GM06990 (cell line): ENCODE measurements at places on chromosomes 5 and 9.

DNA sequence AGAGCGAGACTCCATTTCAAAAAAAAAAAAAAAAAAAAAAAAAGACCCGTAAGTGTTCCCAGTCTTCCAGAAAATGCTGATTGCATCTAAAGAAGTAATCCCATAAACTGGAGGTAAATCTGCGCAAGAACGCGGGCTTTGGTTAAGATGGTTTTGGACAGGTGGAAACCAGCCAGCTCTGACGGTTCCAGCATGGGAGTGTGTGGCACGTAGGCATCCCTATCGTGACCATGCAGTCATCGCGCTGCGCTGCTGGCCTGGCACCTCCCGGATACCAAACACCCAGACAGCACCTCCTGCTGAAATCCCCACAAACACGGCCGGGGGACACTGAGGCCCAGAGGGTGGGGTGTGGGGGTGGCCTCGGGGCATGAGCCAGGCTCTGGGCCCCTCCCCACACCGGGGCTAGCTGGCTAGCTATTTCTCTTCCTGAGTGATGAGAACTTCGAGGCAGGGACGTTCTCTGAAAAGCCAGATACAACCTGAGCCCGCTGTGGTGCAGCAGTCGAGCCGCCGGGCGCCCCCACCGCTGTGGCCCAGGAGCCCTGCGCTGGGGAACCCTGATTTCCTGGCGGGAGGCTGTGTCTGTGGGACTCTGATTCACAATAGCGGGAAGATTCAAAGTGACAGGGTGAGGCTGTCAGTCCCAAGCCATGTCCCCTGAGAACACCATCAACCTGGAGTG, 32.2 kb upstream of the NOTCH1 start:
- DNase-seq: no peak

DNA sequence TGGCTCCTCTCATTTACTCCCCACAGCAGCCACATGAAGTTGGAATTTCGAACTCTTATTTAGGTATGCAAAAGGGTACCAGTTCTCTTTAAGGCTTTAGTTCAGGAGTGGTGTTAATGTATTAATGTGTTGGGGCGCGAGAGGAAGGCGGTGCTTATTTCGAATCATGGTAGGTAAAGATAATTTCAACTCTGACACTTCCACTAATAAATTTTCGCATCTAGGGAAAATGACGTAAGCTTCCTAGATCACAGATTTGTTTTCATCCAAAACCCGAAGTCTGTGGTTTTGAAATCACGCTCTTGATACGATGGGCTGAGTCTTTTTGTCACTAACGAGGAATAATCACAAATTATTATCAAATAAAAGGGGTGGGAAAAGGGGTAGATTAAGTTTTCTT, 681 bp downstream of the PPWD1 start:
- no peak for DNase-seq

GRCh38 chr5:18305288-18305924, 671.1 kb downstream of the TAF11L14 start:
- no peak for DNase-seq

GRCh38 chr5:28215091-28215490, 1176.7 kb upstream of the CDH9 start:
- DNase-seq: no peak

DNA sequence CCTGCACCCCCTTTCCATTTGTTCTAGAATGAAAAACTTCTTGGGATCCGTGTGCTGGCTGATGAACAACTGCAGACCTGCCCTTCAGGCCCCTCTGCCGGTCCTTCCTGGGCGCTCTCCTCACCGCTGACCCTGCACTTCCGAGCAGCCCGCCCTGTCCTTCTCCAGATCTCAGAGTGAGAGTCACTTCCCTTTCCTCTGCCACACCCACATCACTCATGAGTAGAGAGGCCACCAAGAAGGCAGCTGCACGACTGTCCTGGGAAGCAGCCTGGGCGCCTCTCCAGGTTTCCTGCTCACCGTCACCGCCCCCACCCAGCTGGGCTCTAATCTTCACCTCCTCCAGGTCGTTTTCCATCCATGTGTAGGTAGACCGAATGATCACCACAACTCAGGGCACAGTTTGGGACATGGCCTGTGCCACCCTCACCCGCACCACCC, 35.0 kb upstream of the NSMF start:
- DNase-seq: no peak

- no peak for DNase-seq
Measured at GRCh38 chr5:111840036-111840674, 83.2 kb upstream of the NREP start.

- no peak for DNase-seq
Measured at GRCh38 chr5:38940230-38940858, 94.5 kb downstream of the OSMR start.

DNA sequence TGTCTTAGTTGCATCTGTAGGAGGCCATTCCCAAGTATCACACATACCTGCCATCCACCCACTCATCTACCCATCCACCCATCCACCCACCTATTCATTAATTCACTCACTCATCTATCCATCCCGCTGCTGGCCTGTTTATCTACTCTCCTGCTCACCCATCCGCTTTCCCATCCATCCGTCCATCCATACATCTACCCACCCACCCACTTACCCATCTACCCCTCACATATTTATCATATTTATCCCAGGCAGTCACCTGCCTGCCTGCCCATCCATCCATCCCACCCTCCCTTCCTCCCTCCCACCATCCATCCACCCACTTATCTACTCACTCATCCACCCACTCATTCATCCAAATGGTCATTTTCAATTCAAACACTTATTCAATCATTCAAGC, 143.9 kb upstream of the PANK3 start:
- no peak for DNase-seq

- DNase-seq: no peak
Measured at GRCh38 chr9:8115570-8115969, 316.0 kb upstream of the DMAC1 start.

DNA sequence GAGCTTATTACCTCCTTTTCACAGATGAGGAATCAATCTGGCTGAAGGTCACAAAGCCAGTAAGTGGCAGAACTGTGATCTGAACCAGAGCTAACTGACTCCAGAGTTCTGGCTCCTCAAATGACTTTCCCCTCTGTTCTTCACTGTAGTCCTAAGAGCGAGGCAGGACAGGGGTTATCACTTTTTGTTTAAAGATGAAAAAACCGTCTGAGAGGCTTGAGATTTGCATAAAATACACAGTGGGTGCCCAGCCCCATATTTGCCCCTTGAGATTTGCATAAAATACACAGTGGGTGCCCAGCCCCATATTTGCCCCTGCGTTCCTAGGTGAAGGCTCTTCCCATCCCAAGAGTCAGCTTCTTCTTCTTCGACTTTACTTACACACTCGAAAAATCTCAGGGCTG, 667 bp downstream of the FBXO10 start:
- no peak for DNase-seq

- DNase-seq: no peak
Measured at GRCh38 chr5:105587963-105588662, 2025.5 kb upstream of the NUDT12 start.

GRCh38 chr5:98042961-98043360, 730.5 kb upstream of the RGMB start:
- no peak for DNase-seq

DNA sequence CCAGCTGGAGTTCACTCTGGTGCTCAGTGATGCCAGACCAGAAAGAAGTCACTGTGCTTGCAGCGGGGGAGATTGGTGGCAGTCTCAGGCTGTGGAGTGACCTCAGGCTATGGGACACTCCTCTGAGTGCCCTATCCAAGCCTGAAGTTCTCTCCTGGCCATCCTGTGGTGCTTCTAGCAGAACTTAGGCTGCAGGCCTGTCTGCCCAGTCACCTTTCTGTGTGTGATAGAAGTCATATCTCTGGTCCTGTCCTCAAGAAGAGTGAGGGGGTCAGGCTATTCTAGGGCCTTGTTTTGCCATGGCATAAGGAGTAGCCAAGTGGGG, 9.3 kb downstream of the PDLIM4 start:
- no peak for DNase-seq

GRCh38 chr5:107472620-107473064, 198.1 kb downstream of the EFNA5 start:
- DNase-seq: no peak

- DNase-seq: no peak
Measured at GRCh38 chr5:89934069-89934468, 475.5 kb downstream of the CETN3 start.

- no peak for DNase-seq
Measured at GRCh38 chr5:106097340-106097739, 1573.4 kb downstream of the EFNA5 start.

DNA sequence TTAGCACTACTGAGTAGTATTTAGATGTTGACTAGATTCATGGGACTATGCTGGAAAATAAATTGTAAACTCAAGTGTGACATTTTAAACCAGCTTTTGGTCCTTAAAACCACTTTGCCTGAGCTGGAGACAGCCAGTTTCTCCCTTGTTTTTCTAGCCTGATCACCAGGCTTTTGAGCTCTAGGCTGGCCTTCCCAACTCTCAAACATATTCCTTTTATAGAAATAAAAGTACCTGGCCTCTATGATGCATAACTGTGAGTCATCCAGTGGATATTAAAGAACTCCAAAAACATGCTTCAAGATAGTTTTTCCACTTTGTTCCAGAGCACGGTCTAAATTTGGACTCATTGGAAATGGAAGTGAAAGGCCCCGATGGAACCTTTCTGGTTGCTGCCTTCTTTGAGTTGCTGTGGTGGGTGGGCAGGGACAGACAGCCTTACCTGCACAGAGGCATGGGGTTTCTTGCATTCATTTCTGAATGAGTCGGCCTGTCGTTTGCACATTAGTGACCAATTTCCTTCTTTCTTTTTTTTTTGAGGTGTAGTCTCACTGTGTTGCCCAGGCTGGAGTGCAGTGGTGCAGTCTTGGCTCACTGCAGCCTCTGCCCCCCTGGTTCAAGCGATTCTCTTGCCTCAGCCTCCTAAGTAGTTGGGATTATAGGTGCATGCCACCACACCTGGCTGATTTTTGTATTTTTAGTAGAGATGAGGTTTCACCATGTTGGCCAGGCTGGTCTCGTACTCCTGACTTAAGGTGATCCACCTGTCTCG, 43.1 kb downstream of the TRIO start:
- DNase-seq: no peak

- DNase-seq: no peak
Measured at GRCh38 chr9:127398715-127399400, 1.9 kb downstream of the SLC2A8 start.

GRCh38 chr9:16575142-16575985, 295.1 kb downstream of the BNC2 start:
- no peak for DNase-seq

- DNase-seq: no peak
Measured at GRCh38 chr9:130537346-130538050, 41.9 kb upstream of the FUBP3 start.

DNA sequence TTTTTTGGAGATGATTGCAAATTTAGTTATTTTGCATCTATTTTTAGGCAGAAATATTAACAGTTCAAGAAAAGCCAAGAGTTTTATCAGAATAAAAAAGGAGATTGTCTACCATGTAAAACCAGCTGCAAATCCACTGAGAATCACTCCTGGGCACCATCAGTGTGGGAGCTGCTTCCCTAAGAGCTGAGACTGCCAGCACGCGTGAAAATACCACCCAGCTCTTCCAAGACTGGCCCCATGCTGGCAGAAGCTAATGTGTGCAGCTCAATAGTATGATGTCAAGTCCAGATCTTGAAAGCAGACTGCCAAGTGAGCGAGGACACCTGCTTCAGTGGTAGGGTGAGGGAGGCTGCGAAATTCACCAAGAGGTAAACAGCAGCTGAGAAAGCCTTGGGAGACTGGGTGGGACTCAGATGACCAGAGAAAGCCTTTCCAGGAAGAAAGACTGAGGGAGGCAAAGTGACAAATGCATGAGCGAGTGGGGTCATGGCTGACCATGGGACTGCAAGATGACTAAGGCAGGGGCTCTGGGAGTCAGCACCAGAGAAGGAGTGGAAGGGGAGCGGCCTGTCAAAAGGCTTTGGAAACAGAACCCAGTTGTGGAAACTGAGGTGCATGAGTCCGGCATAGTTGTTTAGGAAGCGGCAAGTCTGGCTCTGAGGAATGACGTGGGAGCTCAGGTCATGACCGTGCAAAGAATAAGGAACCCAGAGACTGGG, 200.9 kb downstream of the GADD45G start:
- no peak for DNase-seq

DNA sequence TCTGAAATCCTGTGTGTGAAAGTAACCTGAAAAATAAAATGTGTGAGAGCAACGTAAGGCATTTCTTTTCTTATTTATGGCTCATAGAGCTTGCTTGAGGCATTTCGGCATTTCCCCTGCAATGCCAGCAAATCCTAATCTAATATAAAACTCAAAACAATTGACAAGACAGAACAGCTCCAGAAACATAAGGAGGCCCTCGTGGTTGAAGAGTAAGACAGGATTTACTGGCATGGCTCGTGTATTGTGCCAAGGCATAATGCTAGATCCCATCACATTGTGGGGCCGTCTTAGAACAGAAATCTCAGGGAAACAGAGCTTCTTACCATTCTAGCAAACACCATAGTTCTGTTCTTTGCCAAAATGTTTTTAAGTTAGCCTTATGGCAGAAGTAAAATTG, 166.2 kb downstream of the NTRK2 start:
- no peak for DNase-seq
